ENCODE measurements at places on chromosomes 2 and 18. TPM values are rescaled to one million over a fixed set of nuclear protein-coding genes. Genes with fewer than 3 reads are reported as not detected.

DNA sequence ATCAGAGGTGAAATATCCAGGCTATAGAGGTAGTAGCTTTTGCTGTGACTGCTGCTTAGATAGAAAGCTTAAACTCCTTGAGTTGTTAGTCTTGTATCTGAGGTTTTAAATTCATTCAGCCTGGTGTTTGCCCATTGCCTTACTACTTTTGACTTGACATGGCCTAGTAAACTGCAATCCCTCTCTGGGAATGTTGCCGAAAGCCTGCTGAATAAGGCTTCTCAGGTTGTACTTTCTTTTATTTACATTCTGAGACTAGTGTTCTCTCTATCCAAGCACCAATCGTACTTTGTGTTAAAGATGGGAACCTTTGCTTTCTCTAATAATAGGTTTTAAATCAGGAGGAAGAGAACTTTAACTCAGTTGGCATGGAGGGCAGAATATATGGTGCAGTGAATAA lies 357.6 kb upstream of the CWC22 start:
- no peak overlapping the region for H3K4me3 ChIP-seq
- no peak overlapping the region for H3K27ac ChIP-seq
- no peaks in the 10 kb centered on the region for H3K36me3 ChIP-seq
- no peaks in the 10 kb centered on the region for H3K27me3 ChIP-seq
- DNase-seq, result no peak
- no peaks in the 10 kb centered on the region for H3K4me1 ChIP-seq

- no peaks in the 10 kb centered on the region for H3K27me3 ChIP-seq
- H3K4me3 ChIP-seq, result no peak overlapping the region
- DNase-seq, result no peak
- H3K27ac ChIP-seq, result no peak overlapping the region
These were observed 63.5 kb downstream of the EMILIN2 start for GRCh38 chr18:2910261-2910660.

DNA sequence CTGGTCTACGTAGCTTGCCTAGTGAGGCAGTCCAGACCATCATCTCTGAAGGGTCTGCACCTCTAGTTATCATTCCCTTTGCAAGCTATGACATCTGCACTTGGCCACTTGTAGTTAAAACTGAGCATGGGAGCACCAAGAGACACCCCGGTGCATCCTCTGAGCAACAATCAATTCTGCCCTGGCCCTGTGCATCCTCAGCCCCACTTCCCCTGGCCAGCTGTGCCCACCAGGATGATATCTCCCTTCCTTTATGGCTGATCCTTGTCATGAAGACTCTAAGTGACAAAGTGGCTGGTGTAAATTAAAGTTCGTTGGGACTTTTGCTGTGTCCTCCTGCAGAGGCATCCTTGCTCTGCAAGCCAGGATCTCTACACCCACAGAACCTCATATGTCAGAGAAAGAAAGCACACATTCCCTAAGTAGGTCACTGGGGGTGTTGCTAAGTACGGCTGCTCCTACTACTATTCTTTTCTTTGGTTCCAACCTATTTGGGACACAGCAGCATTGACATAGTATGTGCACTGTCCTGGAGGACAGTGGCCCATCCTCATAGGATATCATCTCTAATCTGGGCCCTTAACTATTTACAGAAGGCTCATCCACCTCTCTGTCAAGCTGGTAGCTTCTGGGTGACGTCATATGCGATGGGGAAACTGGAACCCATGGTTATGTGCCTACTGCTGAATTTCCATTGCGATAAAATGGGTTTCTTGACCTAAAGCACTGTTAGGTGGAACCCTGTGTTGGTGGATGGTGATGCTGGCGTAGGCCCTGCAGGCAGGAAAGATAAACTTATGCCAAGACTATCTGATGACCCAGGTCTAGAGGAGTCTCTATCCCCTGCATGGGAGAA lies 384.3 kb upstream of the ID2 start:
- H3K27me3 ChIP-seq, result no peaks in the 10 kb centered on the region
- peaks cover 48% of the 10 kb centered on the region for H3K4me1 ChIP-seq
- DNase-seq, result no peak
- no peak overlapping the region for H3K4me3 ChIP-seq

The LBX2 gene
- 0.32 TPM for polyA plus RNA-seq

The GRHL1 gene
- polyA plus RNA-seq, result 4.6 TPM

The ABHD1 gene
- 0.96 TPM for polyA plus RNA-seq

The EFR3B gene
- polyA plus RNA-seq, result 8.1 TPM

Measured in left lung (tissue), 14 donors.